ENCODE measurements at places on chromosomes 2 and 18. TPM values are rescaled to one million over a fixed set of nuclear protein-coding genes. Genes with fewer than 3 reads are reported as not detected.

CNGA3 gene
- total RNA-seq: not detected

POU3F3 gene
- total RNA-seq: 0.35 TPM

C2orf69 gene
- total RNA-seq: 8.0 TPM

DNA sequence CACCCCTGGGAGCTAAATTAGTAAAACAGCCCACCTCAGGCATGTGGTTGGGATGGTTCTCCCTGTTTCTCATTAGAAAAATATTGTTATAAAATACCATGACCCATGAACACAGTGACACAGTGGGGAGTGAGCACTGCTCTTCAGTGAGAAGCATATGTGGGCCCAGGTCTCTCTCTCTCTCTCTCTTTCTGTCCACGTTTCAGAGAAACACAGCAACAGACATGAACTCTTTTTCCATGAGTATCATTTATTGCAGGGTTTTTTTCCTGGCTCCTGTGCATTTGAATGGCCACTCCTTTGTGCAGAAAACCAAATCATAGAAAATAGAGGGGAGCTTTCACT is 41.2 kb downstream of the CYRIA start:
- DNase-seq: no peak

GRCh38 chr2:195537811-195538210 is 119.2 kb upstream of the SLC39A10 start:
- DNase-seq: no peak

DNA sequence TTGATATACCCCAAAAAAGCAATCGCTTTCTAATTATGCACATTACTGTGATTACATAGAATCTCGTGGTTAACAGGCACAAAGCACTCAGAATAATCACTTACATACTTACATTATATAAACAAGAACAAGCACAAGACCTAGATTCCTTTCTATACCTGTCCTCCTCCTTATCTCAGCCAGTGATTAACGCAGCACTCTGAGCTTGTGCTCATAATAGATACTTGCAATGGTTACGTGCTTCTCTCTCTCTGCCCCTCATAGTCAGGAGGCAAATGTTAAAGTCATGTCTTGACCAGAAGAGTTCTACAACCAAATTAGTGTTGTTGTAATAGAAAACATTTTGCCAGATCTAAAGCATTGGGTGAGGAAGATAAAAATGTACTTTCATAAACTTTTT is 342.2 kb upstream of the PKDCC start:
- no peak for DNase-seq

DNA sequence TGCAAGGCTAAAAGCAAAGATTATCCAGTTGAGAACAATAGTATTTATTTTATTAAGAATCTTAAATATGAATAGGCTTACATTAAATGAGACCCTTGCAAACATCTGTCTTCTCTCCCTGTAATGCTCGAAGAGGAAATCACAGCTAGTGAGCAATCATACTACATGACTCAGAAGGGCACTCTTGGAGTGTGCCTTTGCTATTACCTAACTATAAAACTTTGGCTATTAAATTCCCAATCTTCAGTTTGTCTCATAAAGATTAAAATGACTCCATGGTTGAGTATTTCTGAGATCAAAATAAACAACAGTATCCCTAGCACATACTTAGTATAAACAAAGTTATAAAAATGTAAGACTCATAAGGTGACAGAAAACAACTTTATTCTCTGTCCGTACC is 296.9 kb downstream of the KCNJ3 start:
- DNase-seq: no peak

- DNase-seq: no peak
Observed at GRCh38 chr2:223460774-223461211, 141.4 kb downstream of the SCG2 start.

DNA sequence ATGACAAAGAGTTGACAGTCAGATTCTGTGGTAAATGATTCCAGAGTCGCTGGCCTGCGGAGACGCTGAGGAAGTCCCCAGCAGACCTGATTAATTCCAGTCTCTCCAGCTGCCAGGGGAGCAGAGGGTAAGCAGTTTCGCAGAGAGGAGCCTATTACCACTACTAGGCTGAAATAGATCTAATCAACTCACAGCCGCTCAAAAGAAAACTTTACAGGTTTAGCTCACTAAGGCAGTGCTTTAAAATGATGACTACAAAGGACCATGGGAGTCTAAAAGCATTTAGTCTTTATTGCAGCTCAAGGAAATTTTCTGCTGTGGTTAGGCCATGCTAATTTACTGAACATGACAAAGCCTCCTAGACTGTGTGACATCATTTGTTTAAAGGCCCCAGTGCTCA is 445.6 kb upstream of the POU3F3 start:
- DNase-seq: no peak

DNA sequence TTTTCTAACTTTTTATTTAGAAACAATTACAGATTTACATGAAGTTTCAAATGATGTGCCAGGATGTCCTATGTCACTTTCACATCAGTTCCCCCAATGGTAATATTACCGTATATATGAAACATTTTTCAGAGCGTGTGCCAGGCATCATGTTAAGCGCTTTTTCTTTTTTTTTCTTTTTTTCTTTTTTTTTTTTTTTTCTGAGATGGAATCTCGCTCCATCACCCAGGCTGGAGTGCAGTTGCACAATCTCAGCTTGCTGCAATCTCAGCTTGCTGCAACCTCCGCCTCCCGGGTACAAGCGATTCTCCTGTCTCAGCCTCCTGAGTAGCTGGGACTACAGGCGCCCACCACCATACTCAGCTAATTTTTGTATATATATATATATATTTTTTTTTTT is 5.6 kb upstream of the PPP4R1 start:
- DNase-seq: no peak

- DNase-seq: no peak
Observed at GRCh38 chr2:20539133-20539719, 92.4 kb downstream of the RHOB start.

DNA sequence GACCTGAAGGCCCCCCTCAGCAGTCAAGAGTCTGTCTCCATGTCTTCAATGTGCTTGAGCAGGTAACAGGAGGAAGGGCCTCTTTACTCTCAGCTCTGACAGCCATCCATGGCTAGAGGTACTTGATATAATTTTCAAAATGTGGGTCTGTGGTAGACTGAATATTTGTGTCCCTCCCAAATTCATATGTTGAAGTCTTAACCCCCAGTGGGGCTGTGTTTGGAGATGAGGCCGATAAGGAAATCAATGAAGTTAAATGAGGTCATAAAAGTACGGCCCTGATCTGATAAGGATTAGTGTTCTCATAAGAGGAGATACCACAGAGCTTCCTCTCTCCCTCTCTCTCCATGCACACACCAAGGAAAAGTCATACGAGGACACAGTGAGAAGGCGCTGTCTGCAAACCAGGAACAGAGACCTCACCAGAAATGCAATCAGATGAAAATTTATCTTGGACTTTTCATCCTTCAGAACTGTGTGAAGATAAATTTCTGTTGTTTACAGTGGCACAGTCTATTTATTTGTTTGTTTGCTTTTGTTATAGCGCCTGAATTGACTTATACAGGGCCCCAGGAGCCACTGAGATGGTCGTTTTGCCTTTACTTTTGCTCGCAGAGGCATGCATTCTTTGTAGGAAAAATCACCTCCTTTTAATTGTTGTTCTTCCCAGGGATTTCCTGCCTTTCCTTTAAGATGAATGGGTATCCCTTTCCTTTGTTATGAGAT is 274.8 kb upstream of the TRIB2 start:
- no peak for DNase-seq

GRCh38 chr2:237915576-237915975 is 51.2 kb upstream of the UBE2F start:
- no peak for DNase-seq
